ENCODE measurements at places on chromosomes 7 and 10.

DNA sequence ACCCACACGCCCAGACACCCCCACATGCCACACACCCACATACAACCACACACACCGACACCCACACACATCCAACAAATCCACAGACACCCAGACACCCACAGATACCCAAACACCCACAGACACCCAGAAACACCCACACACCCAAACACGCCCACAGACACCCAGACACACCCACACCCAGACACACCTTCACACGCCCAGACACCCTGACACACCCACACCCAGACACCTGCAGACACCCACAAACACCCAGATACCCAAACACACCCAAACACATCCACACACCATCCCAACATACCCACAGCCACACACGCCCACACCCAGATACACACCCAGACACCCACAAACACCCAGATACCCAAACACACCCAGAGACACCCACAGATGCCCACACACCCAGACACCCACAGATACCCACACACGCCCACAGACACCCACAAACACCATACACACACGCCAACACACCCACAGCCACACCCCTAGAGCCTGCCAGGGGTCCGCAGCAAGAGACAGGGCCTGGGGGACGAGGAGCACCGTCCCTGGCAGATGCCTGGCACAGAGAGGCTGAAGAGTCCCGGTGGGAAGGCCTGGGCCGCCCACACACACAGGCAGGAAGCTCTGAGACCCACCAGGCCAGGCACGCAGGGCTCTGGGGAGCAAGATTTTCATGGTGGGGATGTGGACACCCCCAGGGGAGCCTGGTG, 28.5 kb downstream of the CYP2W1 start:
- no peak for DNase-seq

- DNase-seq = no peak
Measured at GRCh38 chr7:142308326-142308725, 50.5 kb upstream of the PRSS58 start.

DNA sequence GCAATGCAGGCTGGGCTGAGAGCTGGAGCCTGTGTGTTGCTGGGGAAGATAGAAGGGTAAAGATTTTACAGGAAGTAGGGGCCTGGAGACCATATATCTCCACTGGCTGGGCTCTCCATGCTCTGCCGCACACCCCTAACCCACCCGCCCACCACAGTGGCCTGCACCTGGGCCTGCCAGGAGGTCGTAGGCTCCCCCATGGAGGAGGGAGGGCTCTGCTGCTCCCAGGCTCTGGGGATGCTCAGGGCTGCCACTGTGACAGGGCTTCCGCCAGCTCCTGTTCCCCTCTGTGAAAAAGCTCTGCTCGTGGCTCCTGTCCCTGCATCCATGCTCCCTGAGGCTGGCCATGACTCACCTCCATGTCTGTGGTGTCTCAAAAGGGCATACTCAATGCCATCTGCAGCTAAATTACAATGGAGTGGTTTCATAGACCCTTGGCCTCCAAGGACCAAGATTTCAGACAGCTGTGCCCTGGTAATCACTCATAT, 106.0 kb downstream of the CXCL12 start:
- no peak for DNase-seq

GRCh38 chr10:50946991-50947781, 61.8 kb upstream of the A1CF start:
- no peak for DNase-seq

DNA sequence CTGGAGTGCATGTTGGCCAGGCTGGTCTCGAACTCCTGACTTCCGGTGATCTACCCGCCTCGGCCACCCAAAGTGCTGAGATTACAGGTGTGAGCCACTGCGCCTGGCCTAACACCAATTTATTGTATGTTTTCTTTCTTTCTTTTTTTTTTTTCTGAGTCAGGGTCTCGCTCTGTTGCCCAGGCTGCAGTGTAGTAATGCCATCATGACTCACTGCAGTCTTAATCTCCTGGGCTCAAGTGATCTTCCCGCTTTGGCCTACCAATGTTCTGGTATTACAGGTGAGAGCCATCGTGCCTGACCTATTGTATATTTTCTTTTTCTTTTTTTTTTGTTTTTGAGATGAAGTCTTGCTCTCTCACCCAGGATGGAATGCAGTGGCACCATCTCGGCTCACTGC, 33.8 kb upstream of the UBE2H start:
- DNase-seq = no peak

DNA sequence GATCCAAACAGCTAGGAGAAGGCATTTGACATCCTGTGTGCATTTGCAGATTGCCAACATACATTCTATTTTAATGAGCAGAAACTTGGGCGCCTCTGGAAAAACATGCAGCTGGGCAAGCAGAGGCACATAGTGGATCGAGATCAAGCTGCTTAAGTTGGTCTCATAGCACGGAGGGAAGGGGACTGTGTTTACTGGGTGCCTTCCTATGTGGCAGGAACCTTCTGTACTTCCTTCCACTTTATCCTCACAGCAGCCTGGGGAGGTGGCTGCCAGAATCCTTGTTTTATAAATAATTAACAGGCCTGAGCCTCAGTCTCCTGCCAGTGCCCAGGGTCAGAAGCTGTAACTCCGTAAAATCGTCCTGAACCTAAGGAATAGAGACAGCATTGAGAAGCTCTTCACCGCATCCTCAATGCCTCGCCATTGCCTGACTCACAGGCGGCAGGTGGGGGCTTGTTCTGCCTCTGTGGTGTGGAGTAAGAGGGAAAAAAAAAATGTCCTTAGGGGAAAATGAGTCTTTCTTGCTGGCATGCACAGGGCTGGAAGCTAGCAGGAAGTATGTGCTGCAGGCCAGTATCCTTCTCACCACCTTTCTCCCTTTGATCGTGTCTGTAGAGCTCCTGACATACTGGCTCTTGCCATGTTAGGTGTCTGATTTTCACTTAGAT, 6.2 kb downstream of the VWA2 start:
- DNase-seq = no peak

- no peak for DNase-seq
Measured at GRCh38 chr7:23072048-23072447, 33.5 kb upstream of the KLHL7 start.

DNA sequence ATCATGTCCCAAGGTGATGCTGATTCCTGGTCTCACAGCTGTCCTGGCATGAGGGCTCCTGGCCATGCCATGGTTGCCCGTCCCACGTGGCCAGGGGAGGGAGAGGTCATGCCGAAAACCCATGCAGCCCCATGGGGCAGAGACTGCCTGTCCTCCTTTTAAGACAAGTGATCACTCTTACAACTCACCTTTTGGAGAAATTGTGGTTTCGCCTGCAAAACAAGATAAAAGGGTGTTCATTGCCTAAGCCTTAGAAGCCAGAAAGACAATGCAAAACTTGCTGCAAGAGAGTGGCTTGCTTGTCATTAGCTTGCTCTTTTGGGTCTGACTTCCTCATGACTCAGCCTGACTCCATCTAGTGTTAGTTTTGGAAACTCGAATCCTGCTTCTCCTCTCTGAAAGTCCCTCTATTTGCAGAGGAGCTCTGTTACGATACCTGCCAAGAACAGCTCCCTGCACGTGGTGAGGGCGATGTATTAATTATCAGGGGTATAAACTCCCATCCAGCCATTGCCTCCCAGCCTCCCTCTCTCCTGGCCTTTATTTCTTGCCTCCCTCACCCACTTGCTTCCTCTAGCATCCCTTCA, 26.7 kb downstream of the TMEM273 start:
- no peak for DNase-seq

- no peak for DNase-seq
Measured at GRCh38 chr10:118910702-118911101, 118.8 kb upstream of the NANOS1 start.

DNA sequence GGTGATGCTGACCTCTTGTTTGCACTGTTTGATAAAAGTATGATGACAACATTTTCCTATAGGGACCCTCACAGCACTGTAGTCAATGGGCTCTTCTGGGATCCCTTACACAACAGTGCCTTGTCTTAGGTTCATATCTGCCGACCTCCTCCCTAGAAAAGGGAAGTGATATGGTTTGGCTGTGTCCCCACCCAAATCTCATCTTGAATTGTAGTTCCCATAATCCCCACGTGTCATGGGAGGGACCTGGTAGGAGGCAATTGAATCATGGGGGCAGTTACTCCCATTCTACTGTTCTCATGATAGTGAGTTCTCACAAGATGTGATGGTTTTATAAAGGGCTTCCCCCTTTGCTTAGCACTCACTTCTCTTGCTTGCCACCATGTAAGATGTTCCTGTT, 23.1 kb downstream of the ZC3HAV1 start:
- no peak for DNase-seq

GRCh38 chr10:88066319-88066718, 202.9 kb downstream of the PTEN start:
- DNase-seq = no peak

GRCh38 chr7:146565872-146566271, 449.3 kb downstream of the CNTNAP2 start:
- no peak for DNase-seq

DNA sequence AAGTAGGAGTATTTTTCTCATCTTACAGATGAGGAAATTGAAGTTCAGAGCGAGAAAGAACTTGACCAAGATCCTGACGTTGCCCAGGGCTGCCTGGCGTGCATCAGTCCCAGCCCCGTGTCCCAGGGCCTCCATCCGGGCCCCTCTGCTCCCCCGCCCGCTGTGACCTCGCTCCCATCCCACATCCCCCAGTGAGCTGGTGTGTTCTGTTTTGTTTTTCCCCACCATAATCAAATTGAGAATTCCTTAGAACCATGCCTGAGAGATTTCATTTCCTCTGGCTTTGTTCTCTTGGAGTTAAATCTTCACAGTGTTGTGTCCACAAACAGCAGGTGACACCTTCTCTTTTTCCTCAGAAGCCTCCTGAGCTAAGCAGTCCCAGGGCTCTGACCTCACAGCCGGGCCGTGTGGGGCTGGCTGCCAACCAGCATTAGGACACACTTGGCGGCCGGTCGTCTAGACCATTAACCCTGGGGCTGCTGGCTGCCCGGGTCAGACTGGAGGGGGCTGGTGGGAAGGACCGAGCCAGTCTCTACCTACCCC, 44.3 kb downstream of the PFKP start:
- DNase-seq = no peak

DNA sequence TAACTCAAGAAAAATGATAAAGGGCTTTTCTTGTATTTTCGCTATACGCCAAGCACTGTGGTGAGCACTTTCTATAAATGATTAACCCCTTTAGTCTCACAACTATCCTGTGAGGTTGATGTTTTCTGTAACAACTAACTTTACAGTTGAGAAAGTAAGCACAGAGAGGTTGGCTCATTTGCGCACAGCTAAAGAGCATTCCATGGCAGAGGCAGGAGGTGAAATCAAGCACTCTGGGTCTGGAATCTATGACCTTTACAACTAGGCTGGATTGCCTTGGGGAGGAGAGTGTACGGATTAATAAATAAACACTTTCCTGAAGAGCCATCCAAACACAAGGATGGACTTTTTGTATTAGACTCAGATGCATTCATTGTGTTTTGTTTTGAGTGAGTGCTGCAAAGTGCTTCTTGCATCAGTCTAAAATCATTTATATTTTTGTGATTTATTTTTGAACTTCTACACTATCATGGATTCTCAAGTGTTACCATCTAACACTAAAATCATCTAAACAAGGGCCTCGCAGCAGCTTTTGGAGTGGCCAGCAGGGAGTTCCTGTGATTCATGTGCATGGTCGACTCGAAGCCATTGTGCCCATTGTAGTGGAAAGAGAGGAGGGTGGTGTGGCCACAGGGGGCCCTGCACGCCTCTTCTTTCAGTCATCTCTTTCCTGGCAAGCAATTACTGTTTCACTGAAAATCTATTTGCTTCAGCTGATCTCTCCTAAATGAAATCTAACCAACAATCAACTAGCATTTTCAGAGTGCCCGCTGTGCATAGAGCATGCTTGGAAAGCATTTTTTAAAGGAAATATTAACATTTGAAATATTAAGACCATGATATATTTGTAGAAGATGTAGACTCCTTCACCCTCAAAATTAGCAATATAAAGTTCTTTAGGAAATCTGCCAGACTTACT, 633.4 kb upstream of the COBL start:
- DNase-seq = no peak

- DNase-seq = no peak
Measured at GRCh38 chr7:13067036-13067435, 379.6 kb downstream of the ARL4A start.

- no peak for DNase-seq
Measured at GRCh38 chr7:50418526-50419290, 31.4 kb downstream of the FIGNL1 start.

DNA sequence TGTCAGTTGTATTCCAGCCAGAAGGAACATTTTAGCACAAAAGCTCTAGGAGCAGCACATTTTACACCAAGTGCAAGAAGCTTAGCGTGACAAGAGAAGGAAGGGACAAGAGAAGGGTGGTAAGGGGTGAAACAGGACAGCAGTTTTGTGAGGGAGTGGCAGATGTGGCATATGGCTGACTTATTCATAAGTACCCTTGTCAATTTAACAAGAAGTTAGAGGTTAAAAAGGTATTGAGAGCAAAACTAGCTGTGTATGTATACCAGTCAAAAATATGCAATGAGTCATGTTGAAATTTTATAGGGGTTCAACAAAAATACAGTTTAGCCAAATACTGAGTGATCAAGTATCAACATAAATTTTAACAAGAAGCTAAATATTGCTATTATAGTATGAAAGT, 561.5 kb upstream of the POT1 start:
- no peak for DNase-seq
